DMS 273 treated with DMSO at 0.1 percent for 48 hours (cell line): ENCODE measurements at places on chromosomes 12 and 14.

DNA sequence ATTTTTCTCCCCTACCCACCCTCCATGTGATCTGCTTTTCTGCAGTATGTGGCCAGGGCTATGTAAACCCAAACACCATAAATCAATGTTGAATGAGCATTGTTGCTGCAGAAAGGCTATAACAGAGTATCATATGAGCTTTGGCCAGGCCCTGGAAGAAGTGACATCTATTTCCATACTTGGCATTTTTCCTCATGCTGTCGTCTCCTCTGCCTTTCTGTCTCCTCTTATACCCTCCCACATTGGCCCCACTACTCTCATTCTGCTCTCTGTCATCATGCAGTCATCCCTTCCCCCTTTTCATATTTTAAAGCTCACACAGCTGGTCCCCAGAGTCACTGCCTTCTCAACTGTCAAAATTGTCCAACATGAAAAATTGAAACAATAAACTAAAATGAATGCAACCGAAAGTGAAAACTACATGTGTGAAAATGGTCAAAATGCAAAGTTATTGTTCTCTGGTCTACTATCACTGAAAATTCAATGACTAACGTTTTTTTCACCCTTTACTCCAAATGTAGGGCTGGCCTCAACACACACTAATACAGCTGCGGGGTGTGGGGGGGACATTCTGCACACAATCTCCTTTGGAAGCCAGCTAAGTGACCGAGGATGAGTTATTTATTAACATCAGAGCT, 290.7 kb upstream of the TMPO start:
- DNase-seq = no peak

DNA sequence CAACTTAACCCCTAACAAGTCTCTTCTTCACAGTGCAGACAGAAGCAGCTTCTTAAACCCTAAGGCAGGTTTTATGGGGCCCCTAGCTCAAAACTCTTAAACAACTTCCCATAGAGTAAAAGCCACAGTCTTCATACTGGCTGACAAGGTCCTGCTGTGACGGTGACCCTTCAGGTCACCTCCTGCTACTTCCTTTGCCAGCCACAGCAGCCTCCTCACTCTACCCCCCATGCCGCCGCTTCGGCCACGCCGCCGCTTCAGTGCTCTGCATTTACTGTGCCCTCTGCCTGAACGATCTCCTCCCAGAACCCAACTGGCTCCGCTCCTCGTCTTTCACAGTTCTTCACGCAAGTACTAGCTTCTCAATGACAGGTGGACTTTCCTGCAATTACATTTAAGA, 45.5 kb downstream of the ACADS start:
- no peak for DNase-seq

DNA sequence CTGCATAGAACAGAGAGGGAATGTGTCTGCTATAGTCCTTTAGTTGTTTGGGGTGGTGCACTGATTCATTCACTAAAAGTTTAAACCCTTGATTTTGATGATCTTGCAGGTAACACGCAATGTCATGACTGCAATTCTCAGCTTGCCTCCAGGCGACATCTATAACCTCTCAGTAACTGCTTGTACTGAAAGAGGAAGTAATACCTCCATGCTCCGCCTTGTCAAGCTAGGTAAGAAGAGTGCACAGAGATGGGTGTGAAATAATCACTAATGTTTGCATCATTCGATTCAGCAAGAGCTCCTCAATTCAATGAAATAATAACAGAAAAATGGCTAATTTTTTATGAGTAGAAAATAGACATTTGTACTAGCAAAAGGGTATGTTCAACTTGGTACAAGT, 203.7 kb downstream of the PTPRO start:
- no peak for DNase-seq

DNA sequence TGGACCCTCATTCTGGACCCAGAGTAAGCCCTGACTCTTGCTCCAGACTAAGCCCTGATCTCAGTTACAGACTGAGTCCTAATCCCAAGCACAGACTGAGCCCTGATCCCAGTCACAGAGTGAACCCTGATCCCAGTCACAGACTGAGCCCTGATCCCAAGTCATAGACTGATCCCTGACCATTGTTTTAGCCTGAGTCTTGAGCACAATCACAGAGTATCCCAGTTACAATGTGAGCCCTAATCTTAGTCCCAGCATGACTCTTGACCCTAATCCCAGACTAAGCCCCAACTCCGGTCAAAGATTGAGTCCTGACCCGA, 240.6 kb downstream of the RBM19 start:
- DNase-seq = no peak

GRCh38 chr12:50590869-50591268, 86.1 kb downstream of the DIP2B start:
- no peak for DNase-seq

DNA sequence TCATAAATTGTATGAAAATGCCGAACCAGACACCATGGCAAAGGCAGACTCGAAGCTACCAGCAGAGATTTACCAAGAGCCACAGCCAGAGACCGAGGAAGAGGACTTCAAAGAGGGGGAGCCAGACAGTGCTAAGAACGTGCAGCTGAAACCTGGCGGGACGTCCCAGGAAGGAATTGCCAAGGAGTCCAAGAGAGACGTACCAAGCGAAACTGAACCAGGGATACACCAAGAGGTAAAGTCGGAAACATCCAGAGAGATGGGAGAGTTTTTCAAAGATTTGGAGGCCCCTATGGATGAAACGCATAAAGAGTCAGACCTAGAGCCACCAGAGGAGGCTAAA, 294 bp downstream of the SAMD15 start:
- no peak for DNase-seq

DNA sequence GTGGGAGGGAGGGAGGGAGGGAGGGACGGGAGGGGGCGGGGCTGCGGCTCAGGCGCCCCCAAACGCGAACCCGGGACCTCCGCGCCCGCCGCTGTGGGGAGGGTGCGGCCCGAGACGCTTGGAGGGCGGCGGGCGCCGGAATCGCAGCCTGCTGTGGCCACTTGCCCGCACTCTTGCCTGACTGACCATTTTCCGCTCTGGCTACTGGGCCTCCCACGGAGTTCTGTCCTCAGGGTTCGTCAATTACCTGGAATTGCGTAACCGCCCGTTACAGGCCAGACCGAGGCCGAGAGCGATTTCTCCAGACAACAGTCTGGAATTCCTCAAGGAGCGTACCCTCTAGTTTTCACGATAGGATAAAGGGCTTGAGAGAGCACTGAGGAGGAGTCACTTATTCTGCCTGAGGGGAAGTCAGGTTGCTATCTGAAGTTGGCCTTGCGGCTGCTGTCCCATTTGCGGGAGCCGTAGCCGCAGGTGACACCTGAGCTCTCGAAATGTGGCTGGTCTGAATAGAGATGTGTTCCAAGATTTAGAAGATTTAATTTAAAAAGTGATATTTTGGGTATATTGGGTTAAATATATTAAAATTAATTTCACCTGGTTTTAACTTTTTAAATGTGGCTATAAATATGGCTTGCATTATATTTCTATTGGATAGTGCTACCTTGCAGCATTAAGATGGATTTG, 446 bp upstream of the ZNF641 start:
- DNase-seq = no peak

GRCh38 chr12:47591795-47592194, 114.0 kb downstream of the RPAP3 start:
- no peak for DNase-seq

DNA sequence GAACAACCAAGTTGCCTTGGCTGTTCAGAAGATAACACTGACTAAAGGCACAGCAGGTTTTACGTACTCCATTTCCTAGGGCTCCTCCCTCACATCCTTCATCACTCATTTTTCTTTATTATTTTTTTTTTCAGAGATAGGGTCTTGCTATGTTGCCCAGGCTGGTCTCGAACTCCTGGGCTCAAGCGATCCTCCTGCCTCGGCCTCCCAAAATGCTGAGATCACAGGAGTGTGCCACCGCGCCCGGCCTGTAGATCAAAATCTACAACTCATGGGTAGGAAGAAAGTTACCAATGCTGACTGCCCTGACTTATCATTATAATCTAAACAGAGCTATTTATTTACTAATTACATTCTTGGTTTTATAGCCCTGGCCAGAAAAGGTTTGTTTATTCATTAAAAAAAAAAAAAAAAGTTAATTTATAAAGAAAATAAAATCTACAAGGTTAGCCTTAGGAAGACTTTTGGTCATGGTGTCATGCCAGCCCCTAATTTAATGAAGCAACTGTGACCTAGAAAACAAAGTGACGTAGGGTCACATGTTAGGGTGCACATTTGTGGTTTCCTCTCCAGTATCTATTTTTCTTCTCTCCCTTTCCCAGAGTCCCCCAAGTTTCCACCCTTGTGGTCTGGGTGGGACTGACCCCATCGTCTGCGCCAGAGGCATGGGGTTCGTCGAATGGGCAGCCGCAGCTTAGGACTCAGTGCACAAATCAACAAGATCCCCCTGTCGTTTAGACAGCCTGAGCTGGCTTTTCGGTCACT, 19.0 kb upstream of the FOXN3 start:
- no peak for DNase-seq

DNA sequence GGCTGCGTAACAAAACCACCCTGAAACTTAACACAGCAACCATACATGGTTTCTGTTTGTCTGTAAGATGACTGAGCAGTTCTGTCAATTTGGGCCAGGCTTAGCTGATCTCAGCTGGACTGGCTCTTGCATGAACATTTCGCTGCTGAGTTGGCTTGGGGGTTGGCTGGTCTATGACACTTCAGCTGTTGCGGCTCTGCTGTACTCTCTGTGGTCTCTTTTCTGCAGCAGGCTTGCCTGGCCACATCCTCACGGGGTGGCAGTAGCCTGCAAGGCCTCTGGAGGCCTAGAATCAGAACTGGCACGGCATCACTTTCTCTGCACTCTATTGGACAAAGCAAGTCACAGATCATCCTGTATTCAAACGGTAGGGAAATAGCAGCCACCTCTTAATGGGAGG, 216.2 kb downstream of the BCL11B start:
- no peak for DNase-seq

GRCh38 chr14:36852981-36853691, 191.5 kb downstream of the PAX9 start:
- DNase-seq = no peak

GRCh38 chr12:32895688-32896431, 717 bp downstream of the PKP2 start:
- DNase-seq = no peak

DNA sequence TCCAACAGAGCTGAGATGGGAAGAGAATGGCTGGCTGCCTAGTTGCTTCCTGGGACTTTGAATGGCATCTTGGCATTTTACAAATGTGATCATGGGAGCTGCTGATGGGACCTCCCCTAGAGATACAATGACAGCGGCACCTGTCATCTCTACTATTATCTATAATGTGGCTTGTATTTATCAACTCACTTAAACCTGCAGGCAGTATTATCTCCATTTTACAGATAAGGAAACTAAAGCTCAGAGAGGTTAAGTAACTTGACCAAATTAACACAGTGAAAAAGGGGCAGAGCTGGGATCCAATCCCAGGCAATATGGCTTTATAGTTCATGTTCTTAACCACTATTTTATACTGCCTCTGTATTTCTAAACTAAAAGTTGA, 111.7 kb downstream of the CHST11 start:
- no peak for DNase-seq

- DNase-seq = no peak
Observed at GRCh38 chr12:58720421-58720820, 199.9 kb downstream of the LRIG3 start.

- no peak for DNase-seq
Observed at GRCh38 chr14:74955229-74956026, at the start of gene PGF. Gene PGF, minus strand, starts transcription at chr14:74955597. Its CDS starts 355 bp downstream, at chr14:74955242.

DNA sequence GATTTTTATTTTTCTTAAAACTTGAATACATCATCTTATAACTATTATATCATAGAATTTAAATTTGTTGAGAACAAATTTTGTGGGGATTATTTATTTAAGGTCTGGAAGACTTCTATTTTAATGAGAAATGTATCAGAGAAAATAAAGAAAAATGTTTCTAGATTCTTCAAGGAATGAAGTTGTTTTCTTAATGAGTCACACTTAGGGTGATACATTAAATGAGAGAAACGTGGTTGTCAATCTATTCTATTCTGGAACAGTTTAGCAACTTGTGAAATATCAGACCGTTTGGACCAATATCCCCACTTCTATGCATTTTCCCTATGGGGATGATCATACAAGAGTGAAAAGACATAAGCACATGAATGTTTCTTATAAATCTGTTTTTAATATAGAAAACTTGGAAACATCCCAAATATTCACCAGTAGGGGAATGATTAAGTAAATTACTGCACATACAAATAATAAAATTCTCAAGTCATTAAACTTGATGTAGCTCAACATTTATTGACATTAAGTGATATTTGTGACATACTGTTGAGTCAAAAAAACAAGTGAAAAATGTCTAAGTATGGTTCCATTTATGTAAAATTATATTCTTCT, 88.5 kb downstream of the E2F7 start:
- no peak for DNase-seq

DNA sequence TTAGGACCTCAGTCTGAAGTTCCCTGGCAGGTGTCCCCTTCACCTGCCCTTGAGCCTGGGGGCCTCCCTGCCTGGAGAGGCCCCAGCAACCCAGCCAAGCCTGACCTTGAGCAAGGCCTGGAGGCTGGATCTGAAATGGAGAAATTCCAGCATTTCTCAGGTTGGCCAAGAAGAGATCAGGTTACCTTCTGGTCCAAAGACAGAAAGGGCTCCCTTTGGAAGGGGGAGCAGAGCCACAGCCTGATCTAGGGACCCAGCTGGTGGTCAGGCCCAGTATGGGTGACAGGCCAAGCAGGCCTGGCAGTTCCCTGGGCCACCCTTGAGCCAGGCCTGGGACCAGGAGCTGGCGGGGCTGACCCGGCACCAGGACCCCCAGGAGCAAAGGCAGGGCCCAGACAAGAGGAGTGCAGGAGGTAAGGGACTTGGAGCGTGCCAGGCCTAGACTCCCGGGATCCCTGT, 82.8 kb downstream of the TNFAIP2 start:
- DNase-seq = no peak

GRCh38 chr12:18576104-18576626, 161.6 kb downstream of the PLCZ1 start:
- no peak for DNase-seq

- no peak for DNase-seq
Observed at GRCh38 chr12:49478949-49479664, 59.7 kb upstream of the KCNH3 start.

- DNase-seq = no peak
Observed at GRCh38 chr12:94621662-94622359, 28.5 kb downstream of the TMCC3 start.

- DNase-seq = peak; percentile 20
Observed at GRCh38 chr12:71945121-71945520, 6.5 kb downstream of the TPH2 start.

DNA sequence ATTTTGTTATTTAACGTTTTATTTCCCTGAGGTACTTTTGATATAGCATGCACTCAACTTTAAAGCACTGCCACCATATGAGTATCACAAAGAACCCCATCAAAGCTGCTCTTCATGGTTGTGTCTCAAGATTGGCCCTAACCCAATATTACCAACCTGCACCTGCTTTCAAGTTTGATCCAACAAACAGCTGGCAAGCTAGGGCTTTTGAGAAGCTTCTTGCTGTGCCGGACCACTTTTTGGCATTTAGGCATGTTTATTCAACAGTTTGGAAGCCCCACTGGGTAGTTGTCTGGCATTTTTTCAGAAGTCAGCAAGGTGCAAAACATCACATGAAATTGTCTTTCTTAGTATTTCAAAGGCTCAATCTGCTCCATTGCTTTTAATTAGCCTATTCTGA, 137.2 kb upstream of the PLEKHA5 start:
- no peak for DNase-seq

- no peak for DNase-seq
Observed at GRCh38 chr14:74695406-74695805, 17.5 kb downstream of the AREL1 start.

GRCh38 chr14:99137001-99137700, 134.8 kb downstream of the BCL11B start:
- DNase-seq = no peak

- DNase-seq = no peak
Observed at GRCh38 chr14:69685218-69685616, 73.8 kb downstream of the SUSD6 start.
